Stimulated activated CD4-positive, alpha-beta T cell treated with anti-CD3 and anti-CD28 coated beads, Interleukin-12 subunit alpha, Interleukin-12 subunit beta, amount 100 ng/mL, for 48 hours (primary cell): ENCODE measurements at places on chromosomes 5 and 9.

DNA sequence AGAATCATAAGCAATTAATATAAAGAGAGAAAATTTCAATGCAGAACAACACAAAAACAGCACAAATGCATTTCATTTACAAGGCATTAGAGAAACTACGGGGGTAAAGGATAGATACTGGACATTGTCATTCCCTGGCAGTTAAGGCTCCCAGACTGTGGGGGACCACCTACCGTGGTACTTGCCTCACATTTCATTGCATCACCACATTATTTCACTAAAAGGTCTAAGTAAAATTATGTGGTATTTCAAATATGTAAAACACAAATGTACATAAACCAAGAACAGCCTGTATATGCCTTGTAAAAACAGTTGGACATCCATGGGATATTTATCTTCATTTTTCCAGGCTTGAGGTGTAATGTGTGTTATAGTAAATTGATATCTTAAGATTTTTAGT, 571.2 kb upstream of the ZNF462 start:
- DNase-seq: no peak

DNA sequence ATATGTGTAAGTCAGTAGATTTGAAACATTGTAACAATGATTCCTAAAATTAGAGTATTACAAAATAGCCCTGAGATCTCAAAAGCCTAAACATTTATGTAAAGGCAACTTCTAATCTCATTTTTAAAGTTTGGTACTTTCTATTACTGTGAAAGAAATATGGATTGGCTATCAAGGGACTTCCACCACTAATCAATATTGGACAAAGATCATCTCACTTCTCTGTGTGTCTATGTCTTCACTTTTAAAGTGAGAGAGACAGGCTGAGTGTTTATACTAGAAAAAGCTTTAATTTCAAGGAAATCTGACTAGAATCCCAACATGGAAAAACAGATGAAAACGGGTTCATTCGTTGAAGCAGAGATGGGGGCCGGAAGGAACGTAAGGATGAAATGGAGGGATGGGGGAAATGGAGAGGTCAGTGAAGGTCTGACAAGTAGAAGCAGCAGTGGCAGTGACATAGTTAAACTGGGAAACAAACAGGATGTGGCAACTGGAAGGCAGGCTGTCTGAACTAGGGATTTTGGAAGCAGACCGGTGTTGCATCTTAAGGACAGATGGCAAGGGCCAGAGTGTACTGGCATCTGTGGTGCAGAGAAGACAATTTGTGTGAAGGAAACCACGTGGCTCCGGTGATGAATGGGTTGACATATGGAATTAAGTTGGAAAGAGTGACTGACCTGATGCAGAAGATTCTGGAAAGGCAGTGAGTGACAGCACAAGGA, 60.8 kb downstream of the PDE4D start:
- DNase-seq: no peak

DNA sequence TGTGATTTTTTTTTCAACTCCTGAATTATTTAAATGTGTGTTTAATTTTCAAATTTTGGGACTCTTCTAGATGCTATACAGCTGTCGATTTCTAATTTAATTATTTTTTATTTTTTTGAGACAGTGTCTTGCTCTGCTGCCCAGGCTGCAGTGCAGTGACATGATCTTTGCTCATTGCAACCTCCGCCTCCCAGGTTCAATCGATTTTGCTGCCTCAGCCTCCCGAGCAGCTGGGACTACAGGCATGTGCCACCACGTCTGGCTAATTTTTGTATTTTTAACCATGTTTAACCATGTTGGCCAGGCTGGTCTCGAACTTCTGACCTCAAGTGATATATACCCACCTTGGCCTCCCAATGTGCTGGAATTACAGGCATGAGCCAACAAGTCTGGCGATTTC, 28.6 kb downstream of the CSNK1G3 start:
- no peak for DNase-seq

GRCh38 chr5:122111460-122111859, 17.9 kb upstream of the ZNF474 start:
- DNase-seq: no peak

- DNase-seq: no peak
Measured at GRCh38 chr5:159695741-159696294, 220.5 kb upstream of the ADRA1B start.

DNA sequence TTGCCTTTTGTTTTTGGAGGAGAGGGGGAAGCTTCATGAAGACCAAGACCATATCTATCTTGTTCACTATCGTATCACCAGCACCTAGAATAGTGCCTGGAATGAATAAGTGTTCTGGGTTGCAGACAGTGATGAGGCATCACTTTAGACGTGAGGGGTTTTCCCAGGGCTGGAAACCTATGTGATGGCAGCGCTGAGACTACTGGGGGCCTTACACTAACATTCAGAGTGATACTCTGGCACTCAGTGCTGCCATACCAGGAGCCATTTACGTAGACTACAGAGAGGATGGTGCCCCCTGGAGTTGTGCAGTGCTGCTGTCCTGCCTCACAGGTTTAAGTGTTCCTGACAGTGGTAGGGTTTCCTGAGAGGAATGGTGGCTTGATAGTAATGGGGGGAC, 6.9 kb downstream of the CCL19 start:
- DNase-seq: peak; percentile 17

- no peak for DNase-seq
Measured at GRCh38 chr5:129670957-129671500, 76.9 kb upstream of the MINAR2 start.

DNA sequence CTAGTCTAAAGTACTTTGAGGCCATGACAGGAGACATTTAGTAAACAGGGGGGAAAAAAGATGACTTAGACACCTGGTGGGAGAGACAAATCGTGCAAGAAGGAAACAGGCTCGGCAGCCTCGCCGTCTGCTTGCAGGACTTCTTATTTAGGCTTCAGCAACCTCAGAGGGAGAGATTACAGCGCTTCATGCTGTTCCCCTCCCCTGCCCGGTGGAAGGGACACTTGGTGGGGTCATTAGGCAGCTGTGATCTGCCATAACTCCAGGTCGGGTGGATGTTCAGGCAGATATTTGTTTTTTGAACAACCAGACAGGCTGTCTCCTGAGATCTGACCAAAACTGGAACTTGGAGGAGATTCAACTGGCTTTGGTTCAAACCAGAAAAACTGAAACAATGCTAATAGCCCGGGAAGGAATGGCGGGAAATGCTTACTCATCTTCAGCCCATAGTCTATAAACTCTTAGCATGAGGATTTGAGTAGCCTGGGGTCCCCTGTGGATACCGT, 38.1 kb upstream of the CD180 start:
- no peak for DNase-seq

GRCh38 chr9:98207606-98208005, 15.2 kb upstream of the CORO2A start:
- no peak for DNase-seq

DNA sequence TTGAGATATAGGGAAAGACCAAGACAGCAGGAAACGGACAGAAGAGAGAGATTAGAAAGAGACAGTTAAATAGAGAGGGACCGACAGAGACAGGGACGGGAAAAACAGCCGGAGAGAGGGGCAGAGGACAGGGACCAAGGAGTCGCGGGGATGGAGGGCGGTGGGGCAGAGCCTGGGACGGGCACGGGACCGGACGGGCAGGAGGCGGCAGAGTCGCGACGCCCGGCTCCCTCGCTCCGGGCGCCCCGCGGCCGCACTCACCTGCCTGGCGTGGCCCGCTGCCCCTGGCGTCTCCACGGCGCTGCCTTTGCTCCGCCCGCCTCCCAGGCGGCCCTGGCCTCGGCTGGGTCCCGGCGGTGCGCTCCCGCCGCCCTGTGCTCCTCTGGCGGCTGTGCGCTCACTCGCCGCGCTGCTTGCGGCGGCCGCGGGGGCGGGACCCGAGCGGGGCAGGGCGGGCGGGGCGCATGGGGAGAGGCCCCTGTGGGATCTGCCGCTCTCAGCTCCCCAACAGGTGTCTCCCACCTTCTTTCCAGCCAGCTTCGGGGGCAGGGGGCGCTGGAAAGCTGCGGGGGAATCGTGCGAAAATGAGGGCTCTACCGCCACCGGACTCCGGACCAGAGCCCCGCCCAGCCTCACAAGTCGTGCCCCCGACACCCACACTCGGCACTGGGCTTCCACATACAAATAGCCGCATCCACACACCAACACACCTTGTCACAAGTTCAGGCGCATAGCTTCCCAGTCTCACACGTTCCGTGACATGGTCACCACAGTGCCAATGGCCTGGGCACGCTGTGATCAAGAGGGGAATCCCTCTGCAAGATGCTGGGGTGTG, at the start of gene ARID3C:
TSS of gene ARID3C (minus strand) at position 411 of the 835 bp plus-strand sequence. CDS start 1,052 bp downstream, outside the sequence.
- DNase-seq: peak; percentile 48

DNA sequence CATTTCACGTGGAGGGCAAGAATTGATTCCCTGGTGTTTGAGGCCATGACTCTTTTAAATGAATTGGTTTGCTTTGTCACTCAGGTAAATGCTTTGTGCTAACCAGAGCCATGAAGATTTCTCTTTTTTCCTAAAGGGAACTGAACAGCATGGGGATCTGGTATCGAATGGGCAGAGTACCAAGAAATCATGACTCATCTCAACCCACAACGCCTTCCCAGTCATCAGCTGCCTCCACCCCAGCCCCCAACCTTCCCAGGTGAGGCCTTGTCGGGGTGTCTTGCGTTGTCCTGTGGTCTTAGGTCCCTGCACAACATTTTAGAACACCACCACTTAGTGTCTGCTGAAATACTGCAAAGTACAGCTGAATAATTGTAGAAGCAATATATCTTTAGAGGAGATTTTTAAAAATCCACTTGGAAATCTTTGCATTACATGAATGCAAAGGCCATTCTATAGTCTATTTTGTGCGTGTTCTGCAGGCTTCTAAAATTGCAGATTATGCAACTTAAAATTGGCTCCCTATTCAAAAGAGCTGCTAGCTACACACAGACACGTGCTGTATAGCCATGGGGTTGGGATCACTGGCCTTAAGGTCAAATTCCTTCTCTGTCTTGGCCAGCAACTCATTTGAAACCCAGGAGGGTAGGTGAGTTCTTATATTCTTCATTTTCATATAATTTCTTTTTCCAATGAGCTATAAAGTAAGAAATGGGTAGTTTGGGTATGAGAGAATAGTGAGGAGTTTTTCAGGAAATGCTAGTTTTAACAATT, 69.0 kb downstream of the MVB12B start:
- DNase-seq: no peak

- DNase-seq: no peak
Measured at GRCh38 chr5:82931110-82931509, 146.1 kb downstream of the TMEM167A start.

DNA sequence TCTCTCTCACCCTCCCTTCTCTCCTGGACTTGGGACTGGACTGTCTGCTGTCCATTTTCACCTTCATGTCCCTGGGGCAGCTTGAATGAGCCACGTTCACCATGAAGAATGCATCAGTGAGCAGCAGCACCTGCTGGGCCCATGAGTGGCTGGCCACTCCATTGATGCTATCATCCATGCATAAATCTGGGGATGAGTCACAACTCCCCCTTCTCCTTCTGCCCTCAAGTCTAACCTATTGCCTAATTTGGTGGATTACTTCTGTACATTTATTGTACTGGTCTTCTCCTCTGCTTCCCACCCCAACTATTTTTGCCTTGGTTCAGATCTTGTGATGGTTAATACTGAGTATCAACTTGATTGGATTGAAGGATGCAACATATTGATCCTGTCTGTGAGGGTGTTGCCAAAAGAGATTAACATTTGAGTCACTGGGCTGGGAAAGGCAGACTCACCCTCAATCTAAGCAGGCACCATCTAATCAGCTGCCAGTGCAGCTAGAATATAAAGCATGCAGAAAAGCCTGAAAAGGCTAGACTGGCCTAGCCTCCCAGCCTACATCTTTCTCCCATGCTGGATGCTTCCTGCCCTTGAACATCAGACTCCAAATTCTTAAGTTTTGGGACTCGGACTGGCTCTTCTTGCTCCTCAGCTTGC, 46.7 kb downstream of the GDNF start:
- no peak for DNase-seq

GRCh38 chr5:74162524-74162923, 478.0 kb downstream of the ENC1 start:
- DNase-seq: no peak

GRCh38 chr5:170057311-170057710, 48.4 kb upstream of the FOXI1 start:
- no peak for DNase-seq

GRCh38 chr5:26323794-26324193, 714.6 kb downstream of the CDH9 start:
- DNase-seq: no peak

DNA sequence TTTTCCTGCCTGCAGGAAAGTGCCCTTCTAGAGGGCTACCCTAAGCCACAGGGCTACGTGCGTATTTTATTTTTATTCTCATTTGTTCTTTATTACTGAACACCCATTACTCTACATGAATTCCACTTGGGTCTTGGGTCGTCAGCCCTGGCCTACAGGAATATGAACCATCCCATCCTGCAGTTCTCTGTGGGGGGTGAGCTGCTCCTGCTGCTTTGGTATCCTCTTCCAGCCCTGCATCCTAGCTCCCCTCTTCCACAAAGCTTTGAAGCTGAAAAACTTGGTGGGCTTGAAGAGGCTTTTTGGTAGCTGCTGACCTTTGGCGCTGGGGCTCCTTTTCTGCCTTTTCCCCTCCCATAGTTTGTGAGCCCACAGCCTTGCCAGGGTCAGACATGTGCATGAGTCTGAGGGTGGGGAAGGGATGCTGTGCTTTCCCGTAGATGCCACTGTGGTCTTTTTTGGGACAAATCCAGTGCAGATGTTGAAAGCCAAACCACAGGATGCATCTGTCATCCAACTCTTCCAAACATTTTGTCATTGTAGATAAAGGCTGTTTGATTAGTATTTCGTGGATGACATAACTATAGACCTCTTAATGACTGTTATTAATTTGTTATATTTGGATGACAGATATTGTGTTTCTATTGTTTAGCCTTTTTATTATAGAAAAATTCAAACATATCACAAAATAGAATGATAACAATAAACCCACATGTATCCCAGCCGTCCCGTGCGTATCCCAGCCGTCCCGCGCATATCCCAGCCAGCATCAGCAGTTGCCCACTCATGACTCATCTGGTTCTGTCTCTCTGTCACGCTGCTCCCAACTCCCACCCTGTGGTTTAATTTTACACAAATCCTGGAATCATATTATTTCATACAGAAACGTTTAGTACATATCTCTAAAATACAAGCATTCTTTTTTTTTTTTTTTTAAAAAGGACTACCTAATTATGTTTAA, 43.9 kb downstream of the SLC46A2 start:
- no peak for DNase-seq

- no peak for DNase-seq
Measured at GRCh38 chr5:149404746-149405549, 25.9 kb upstream of the IL17B start.

DNA sequence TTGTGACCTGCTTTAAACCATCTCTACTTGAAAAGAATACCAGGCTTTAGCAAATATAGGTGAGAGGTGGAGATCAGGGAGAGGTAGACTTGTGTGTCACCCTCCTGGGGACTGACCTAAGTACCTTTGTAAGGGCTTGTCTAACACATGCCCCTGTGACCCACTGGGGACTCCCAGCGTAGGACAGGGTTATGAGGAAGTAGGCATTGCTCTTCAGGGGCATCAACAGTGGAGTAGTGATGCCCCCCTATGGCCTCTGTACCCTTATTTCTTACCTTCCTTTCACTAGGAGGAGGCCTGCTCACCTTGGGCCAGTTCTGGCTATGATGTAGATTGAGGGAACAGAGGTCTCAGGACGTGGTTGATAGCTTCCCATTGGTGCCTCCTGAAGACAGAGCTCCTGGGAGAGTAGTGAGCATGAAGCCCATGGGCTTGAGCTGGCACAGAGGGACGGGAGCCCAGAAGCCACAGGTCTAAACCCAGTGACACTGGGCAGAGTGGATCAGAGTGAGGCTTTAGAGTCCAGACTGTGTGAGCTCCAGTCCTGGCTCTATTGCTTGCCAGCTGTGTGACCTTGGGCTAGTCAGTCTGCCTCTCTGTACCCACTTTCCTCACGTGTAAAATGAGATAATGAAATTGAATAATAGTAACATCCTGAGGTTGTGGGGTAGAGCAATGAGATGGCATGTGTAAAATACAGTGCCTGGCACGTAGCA, 191.7 kb downstream of the AOPEP start:
- no peak for DNase-seq
